ENCODE measurements at places on chromosomes 7 and 10.

DNA sequence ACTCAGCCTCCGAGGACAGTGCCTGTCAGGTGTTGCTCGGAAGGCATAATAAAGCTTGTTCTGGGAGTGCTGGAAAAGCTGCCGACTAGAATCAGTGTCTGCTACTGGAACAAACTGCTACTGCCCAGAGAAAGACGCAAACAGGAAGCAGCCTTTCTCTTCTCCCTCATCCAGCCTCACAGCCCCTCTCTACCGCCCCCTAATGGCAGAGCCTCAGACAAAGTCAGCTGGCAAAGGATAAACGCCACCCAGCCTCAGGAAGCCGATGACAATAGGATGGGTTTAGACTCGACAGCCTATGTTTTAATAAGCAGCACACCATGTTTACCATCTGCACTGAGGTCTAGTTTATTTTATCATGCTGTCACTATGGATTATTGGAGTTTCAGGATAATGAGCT is 169.5 kb upstream of the LYZL1 start:
- no peak for DNase-seq

DNA sequence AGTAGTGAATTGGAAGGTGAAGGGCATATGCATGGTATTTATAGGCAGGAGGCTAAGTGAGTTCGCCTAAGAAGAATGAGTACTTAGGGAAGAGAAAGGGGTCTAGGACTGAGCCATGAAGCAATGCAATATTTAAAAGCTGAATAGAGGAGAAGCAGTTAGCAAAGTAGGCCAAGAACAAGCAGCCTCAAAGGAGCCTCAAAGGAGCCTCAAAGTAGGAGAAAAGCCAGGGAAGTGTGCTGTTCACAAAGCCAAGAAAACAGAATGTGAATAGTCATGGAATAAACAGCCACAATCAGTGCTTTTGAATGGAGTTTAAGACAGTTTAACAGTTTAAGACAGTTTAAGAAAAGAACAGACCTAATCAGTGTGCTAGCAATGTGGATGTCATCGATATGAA is 762.0 kb downstream of the SORCS1 start:
- no peak for DNase-seq

- no peak for DNase-seq
Observed at GRCh38 chr7:30237271-30237695, 47.1 kb upstream of the ZNRF2 start.

DNA sequence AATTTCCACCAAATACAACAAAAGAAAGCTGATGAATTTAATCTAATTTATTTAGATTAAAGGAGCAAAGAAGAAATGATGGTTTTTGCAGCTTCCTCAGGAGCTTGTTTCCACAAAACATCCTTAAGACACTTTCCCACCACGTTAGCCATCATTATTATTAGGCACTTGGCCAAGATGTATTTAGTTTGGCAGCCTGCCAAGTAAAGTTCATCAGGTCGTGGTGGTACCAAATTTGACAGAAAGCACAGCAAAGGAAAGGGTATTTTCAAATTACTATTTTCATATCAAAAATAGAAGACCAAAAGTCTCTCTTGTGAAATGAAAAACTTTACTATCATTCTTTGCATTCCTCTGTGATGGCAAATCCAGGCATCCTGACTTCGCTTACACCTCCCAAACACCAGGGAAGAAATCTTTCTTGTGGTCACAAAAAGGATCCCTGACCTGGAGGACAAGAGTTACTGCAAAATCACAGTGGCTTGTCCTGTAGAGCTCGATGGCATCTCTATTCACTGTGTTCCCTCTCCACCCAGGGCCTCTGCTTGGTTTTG is 123.1 kb upstream of the INHBA start:
- DNase-seq, result no peak

DNA sequence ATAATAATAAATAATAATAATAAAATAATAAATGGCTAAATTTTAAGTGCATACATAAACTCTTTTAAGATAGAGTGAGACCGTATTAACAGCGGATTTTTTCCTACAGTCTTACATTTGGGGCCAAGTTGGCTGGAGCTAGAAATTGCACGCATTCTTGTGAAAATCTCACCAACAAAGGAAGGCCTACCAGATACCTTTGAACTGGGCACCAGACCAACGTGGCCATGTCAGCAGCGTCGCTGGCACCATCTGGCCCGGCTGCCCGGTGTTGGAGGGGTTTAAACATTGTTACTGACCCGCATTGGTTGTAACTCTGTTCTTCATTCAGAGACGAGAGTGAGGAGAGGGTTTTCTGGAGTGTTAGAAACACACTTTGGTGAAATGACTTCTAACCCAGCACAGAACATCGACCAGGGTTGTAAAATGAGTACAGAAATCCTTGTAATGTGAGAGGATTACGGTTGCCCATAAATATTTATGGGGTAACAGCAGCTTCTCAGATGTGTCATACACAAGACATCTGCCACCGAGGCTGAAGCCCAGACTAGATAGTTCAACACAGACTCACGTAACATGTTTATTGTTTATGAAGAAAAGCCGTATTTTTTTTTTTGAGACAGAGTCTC is 34.6 kb upstream of the UNCX start:
- DNase-seq, result no peak

DNA sequence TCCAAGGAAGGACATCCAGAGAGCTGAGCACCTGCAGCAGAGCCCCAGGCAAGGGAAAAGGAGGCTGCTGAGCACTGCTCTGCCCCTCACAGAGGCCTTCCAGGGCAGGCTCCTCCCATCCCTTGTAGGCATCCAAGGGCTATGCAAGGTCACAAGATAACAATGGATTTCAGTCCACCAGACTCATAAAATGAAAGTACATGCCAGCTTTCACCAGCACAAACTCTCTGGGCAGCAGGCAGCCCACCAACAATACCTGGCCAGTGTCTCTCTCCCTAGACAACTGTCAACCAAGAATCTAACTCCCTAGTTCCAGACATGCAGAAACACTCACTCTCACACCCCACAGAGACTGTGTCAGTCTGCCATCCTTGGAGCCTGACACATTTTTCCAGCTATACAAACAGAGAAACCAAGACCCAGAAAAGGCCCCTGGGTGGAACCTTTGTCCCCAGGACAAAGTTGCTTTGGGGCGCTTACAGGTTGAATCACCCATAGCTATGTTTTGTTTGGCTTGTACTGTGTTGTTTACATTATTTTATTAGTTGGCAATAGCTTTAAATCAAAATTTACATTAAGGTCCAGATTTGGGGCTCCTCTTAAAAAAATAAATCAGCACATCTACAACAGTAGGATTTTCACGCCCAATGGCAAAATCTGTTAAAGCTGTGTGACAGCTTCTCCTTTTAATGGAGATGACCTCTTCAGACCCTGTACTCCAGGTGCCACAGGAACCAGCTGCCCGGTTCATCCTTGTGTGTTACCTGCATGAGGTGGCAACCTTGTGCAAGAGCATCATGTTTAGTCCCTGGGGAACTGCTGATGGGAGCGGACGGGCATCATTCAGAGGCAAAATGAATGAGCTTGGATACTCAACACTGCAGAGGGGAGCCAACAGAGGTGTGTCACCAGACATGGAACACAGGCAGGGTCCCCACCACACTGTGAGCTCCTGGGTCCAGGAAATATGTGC is 5.2 kb downstream of the GRID1 start:
- no peak for DNase-seq

- no peak for DNase-seq
Observed at GRCh38 chr10:45532480-45532879, 140.1 kb downstream of the ZFAND4 start.

- DNase-seq, result no peak
Observed at GRCh38 chr7:116525913-116526861, 1.4 kb downstream of the CAV1 start.

DNA sequence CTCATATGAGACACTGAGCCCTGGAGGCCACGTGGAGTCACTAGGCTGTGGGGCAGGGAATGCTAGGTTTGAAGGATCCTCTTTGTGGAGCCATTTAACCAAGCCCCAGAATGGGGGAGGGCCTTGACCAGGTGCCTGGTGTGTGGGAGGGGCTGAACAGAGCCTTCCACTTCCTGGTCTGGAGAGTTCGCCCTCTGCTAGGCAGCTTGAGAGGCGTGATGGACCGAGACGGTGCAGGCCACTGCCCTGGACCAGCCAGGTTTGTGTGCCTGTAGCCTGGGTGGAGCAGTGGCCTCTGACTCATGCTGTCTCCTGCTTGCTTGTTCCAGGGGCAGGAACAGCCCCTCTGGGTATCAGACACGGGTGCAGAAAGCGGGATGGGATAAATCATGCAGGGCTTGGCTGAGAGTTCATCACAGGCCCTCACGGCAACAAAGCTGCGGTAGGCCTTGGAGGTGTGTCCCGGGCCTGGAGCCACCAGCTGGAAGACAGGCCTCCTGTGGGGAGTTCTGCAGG is 27.4 kb downstream of the ADAMTS14 start:
- DNase-seq, result no peak
